ENCODE measurements at places on chromosomes 2 and 18.
A peak's percentile ranks its signal among the peaks of the same experiment; 100 is the strongest.

DNA sequence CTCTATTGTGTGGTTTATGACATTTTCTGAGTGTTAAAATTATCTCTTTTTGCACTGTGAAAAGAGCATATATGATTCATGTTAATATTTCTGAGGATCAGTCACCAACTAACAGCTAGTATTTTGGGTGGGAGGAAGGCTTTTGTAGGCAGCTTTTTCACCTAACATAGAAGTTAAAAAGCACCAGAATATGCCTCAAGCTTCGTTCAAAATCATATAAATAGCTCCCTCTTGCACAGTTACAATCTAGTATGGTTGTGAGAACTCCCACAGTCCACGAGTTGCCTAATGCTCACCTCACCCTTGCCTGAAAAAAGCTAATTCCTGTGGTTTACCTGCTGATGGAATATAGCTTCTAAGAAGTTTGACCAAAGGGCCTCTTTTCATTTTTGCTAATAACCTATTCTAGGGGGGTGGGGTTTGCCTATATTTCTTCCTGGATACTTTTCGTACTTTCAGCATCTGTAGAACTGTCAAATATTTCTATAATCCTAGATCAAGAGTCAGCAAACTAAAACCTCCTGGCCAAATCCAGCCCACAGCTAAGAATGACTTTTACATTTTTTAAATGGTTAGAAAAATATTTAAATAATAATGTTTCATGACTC lies 167.1 kb upstream of the FOSL2 start:
- no peak for DNase-seq
- H3K36me3 ChIP-seq: no peaks in the 10 kb centered on the region
- H3K4me3 ChIP-seq: no peak overlapping the region

GRCh38 chr2:240960309-240960970 lies 38.0 kb upstream of the SNED1 start:
- DNase-seq: no peak
- H3K27ac ChIP-seq: no peak overlapping the region
- H3K36me3 ChIP-seq: no peaks in the 10 kb centered on the region
- no peaks in the 10 kb centered on the region for H3K4me1 ChIP-seq

GRCh38 chr18:154151-154550 lies 4.2 kb upstream of the USP14 start:
- no peak overlapping the region for H3K27ac ChIP-seq
- H3K36me3 ChIP-seq: no peaks in the 10 kb centered on the region
- no peak overlapping the region for H3K4me3 ChIP-seq
- peaks cover 6% of the 10 kb centered on the region for H3K27me3 ChIP-seq
- DNase-seq: no peak
- H3K4me1 ChIP-seq: no peaks in the 10 kb centered on the region

GRCh38 chr2:115183144-115183543 lies 740.7 kb downstream of the DPP10 start:
- H3K27ac ChIP-seq: no peak overlapping the region
- H3K36me3 ChIP-seq: no peaks in the 10 kb centered on the region
- no peaks in the 10 kb centered on the region for H3K27me3 ChIP-seq
- DNase-seq: no peak
- H3K4me3 ChIP-seq: no peak overlapping the region

GRCh38 chr2:131034122-131035051 lies 58.9 kb downstream of the FAM168B start:
- H3K4me1 ChIP-seq: no peaks in the 10 kb centered on the region
- H3K27me3 ChIP-seq: peaks cover 53% of the 10 kb centered on the region
- DNase-seq: no peak
- no peak overlapping the region for H3K27ac ChIP-seq
- no peak overlapping the region for H3K4me3 ChIP-seq
- H3K36me3 ChIP-seq: no peaks in the 10 kb centered on the region

DNA sequence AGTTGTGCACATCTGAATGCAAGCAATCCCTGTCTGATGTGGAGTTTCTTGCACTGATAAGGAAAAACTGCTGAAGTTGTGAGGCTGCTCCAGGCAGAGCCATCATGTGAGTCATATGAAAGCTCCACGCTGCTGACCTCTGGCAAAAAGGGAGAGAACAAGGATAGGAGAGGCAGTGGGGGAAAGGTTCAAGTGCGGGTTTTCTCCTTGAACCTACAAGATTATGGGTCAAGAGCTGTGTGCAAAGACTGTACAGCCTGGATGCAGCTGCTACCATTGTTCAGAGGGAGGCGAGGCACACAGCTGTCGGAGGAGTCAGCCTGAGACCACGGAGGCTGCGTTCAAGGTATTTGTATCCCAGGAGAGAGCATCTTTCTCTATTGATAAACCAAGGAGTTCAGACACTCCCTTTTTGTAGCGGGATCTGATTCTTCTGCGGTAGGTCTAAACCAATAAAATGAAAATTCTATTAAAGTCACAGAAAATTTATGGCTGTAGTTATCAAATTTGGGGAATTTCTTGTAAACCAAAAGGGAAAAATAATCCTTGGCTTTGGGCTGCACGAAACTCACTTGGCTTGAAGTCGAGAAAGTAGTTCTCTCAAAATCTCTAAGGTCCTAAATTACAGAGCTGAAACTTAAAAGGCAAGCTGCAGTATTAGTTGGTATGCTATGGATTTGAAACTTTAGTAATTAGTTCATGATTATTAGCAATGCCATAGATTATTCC lies at the start of gene CDK15:
CDK15 (plus strand) TSS at position 96 of the 729 bp plus-strand sequence; CDS start at position 224, 128 bp downstream.
- no peak for DNase-seq
- no peak within 1 kb of the TSS for H3K4me3 ChIP-seq
- no peaks in the 10 kb centered on the region for H3K4me1 ChIP-seq

GRCh38 chr2:136004965-136005364 lies 19.5 kb upstream of the DARS1 start:
- no peaks in the 10 kb centered on the region for H3K27me3 ChIP-seq
- no peak overlapping the region for H3K4me3 ChIP-seq
- peaks cover 42% of the 10 kb centered on the region for H3K36me3 ChIP-seq
- H3K4me1 ChIP-seq: peaks cover 48% of the 10 kb centered on the region
- no peak for DNase-seq

- H3K4me1 ChIP-seq: peaks cover 30% of the 10 kb centered on the region
- no peaks in the 10 kb centered on the region for H3K36me3 ChIP-seq
- peak overlapping the region; percentile 68 for H3K4me3 ChIP-seq
- peaks cover 7% of the 10 kb centered on the region for H3K27me3 ChIP-seq
Observed at GRCh38 chr2:64606479-64607363, 47.0 kb downstream of the SERTAD2 start.

- H3K27ac ChIP-seq: no peak overlapping the region
- no peak for DNase-seq
- H3K4me3 ChIP-seq: no peak overlapping the region
- peaks cover 4% of the 10 kb centered on the region for H3K36me3 ChIP-seq
- no peaks in the 10 kb centered on the region for H3K27me3 ChIP-seq
Observed at GRCh38 chr2:40087434-40087833, 308.4 kb upstream of the THUMPD2 start.

DNA sequence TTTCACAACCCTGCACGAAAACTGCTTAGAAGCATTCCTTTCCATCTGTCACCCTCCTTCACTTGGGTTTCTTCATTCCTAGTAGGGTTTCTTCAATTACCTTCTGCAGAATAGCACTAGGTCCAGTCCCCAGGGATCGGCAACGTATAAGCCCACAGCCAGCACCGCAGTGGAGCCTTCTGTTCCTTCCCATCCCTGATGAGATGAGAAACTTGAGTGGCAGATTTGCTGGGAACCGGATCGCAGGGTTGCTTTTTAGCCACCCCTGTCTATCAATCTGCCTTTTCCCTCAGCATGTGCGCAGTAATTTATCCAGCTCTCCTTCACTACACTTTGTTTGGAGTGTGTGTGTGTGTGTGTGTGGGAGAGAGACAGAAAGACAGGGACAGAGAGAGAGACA lies 94.2 kb downstream of the CD8B2 start:
- H3K27ac ChIP-seq: no peak overlapping the region
- no peak for DNase-seq
- H3K36me3 ChIP-seq: no peaks in the 10 kb centered on the region
- peak overlapping the region; percentile 89 for H3K4me3 ChIP-seq
- peaks cover 7% of the 10 kb centered on the region for H3K4me1 ChIP-seq

DNA sequence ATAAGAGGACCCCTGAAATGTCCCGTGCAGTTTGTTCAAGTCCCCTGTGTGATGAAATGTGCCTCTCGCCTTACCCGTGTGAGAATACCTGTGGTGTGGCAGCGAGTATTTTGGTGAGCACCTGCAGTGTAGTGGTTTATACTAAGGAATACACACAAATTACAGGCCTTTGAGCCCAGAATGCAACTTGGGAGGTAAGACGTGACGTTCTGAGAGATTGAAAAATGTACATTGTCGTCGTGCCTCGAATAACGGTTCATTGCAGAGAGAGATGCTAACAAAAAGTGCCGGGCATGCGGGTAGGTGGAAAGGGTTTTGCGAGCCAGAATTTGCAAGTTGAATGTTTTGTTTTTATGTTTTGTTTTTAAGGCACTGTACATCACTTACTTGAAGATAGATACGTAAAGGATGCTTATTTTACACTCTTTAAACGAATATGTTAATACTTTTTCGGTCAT lies 867 bp downstream of the RBBP8 start:
- peak overlapping the region; percentile 97 for H3K27ac ChIP-seq
- peaks cover 26% of the 10 kb centered on the region for H3K36me3 ChIP-seq
- H3K4me3 ChIP-seq: peak overlapping the region; percentile 97
- no peak for DNase-seq

DNA sequence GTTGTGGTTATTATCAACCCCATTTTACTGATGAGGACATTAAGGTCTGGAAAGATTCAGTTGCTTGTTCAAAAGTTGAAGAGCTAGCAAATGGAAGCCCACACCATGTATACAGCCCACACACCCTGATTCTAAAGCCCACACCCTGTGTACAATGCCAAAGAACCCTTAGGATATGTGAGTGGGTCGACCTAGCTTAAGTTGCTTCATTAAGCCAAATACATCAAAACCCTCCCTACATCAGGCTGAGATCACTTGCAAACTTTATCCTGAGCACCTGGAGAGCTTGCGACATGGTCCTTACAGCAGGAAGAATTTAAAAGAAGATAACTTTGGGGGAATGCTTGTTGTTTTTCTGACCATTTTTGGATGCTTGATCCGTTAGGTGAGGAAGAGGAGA lies 435 bp upstream of the ARHGAP25 start:
- peaks cover 22% of the 10 kb centered on the region for H3K36me3 ChIP-seq
- peaks cover 31% of the 10 kb centered on the region for H3K4me1 ChIP-seq
- DNase-seq: peak; percentile 6
- no peak overlapping the region for H3K4me3 ChIP-seq

GRCh38 chr2:119026890-119027289 lies 84.9 kb downstream of the MARCO start:
- H3K27me3 ChIP-seq: no peaks in the 10 kb centered on the region
- H3K27ac ChIP-seq: no peak overlapping the region
- H3K4me1 ChIP-seq: no peaks in the 10 kb centered on the region
- no peak overlapping the region for H3K4me3 ChIP-seq
- no peaks in the 10 kb centered on the region for H3K36me3 ChIP-seq
- DNase-seq: no peak

GRCh38 chr2:101998896-101999789 lies 7.4 kb downstream of the IL1R2 start:
- H3K36me3 ChIP-seq: no peaks in the 10 kb centered on the region
- peaks cover 3% of the 10 kb centered on the region for H3K27me3 ChIP-seq
- H3K4me1 ChIP-seq: peaks cover 13% of the 10 kb centered on the region
- no peak overlapping the region for H3K27ac ChIP-seq
- H3K4me3 ChIP-seq: no peak overlapping the region
- peak; percentile 54 for DNase-seq

DNA sequence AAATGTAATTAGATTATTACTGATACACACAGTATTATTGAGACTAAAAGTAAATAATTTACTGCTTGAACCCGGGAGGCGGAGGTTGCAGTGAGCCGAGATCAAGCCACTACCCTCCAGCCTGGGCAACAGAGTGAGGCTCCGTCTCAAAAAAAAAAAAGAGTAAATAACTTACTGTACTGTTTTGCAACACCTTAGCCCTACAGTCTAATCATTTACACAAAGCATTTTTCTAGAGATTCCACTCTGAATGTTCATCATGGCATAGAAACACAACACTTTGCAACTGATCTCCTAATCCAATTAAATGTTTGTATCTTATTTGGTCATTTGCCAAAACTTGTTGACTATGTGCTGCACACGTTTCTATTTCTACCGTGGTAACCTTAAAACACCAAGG lies 23.4 kb upstream of the RMP24 start:
- peaks cover 6% of the 10 kb centered on the region for H3K4me1 ChIP-seq
- H3K27me3 ChIP-seq: peaks cover 24% of the 10 kb centered on the region
- DNase-seq: no peak
- H3K4me3 ChIP-seq: no peak overlapping the region

GRCh38 chr2:240438810-240439697 lies 3.6 kb downstream of the GPC1 start:
- H3K4me1 ChIP-seq: peaks cover 6% of the 10 kb centered on the region
- H3K27ac ChIP-seq: no peak overlapping the region
- DNase-seq: no peak
- no peak overlapping the region for H3K4me3 ChIP-seq
- H3K27me3 ChIP-seq: peaks cover 15% of the 10 kb centered on the region
- no peaks in the 10 kb centered on the region for H3K36me3 ChIP-seq

GRCh38 chr2:220269367-220269766 lies 641.9 kb downstream of the SLC4A3 start:
- H3K27me3 ChIP-seq: no peaks in the 10 kb centered on the region
- no peaks in the 10 kb centered on the region for H3K4me1 ChIP-seq
- no peak for DNase-seq
- no peak overlapping the region for H3K4me3 ChIP-seq

- peaks cover 6% of the 10 kb centered on the region for H3K4me1 ChIP-seq
- no peak overlapping the region for H3K27ac ChIP-seq
- no peaks in the 10 kb centered on the region for H3K27me3 ChIP-seq
- no peaks in the 10 kb centered on the region for H3K36me3 ChIP-seq
- no peak overlapping the region for H3K4me3 ChIP-seq
Observed at GRCh38 chr2:27808984-27809383, 37.5 kb downstream of the MRPL33 start.

- no peak for DNase-seq
- H3K36me3 ChIP-seq: no peaks in the 10 kb centered on the region
- peaks cover 26% of the 10 kb centered on the region for H3K27me3 ChIP-seq
- H3K4me1 ChIP-seq: no peaks in the 10 kb centered on the region
- no peak overlapping the region for H3K4me3 ChIP-seq
Observed at GRCh38 chr2:205403244-205403825, 279.0 kb upstream of the NRP2 start.

DNA sequence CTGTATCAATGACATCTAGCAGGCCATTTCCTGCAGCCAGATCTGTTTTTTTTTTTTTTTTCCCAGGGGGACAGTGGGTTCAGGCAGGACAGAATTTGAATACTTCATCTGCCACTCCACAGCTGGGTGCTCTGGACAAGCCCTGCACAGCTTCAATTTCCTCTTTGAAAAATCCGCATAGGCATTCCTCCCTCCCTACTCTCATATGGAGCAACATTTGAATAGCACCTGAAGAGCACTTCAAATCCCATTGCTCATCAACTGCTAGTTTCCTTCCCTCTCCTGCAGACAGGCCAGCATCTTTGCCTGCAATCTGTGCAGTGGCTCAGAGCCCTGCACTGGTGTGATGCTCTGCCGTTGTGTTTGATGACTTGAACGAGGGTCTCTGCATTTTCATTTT lies 326.3 kb downstream of the TSN start:
- H3K27me3 ChIP-seq: no peaks in the 10 kb centered on the region
- H3K4me1 ChIP-seq: no peaks in the 10 kb centered on the region
- H3K4me3 ChIP-seq: no peak overlapping the region
- DNase-seq: no peak
